ENCODE measurements at places on chromosomes 11 and 22. TPM values are rescaled to one million over a fixed set of nuclear protein-coding genes. Genes with fewer than 3 reads are reported as not detected.

UPB1 gene
- not detected for total RNA-seq

CCDC134 gene
- 3.3 TPM for total RNA-seq

TSPO gene
- total RNA-seq = 224 TPM

KRTAP5-10 gene
- not detected for total RNA-seq

KRTAP5-11 gene
- not detected for total RNA-seq

FAM227A gene
- total RNA-seq = 0.75 TPM

PDE2A gene
- total RNA-seq = 2.3 TPM

SCGB1A1 gene
- total RNA-seq = not detected

PATE4 gene
- not detected for total RNA-seq

FGF19 gene
- 0.05 TPM for total RNA-seq

C1QTNF4 gene
- total RNA-seq = not detected

THY1 gene
- 18.8 TPM for total RNA-seq

NAA40 gene
- total RNA-seq = 19.1 TPM

TMPRSS4 gene
- not detected for total RNA-seq

DGCR8 gene
- total RNA-seq = 20.2 TPM

CSRP3 gene
- total RNA-seq = not detected

LRRC75B gene
- total RNA-seq = 8.4 TPM

CDKN1C gene
- 7.3 TPM for total RNA-seq

SYT13 gene
- total RNA-seq = 5.8 TPM

CLTCL1 gene
- 5.8 TPM for total RNA-seq

BRSK2 gene
- 6.3 TPM for total RNA-seq

CNTN5 gene
- total RNA-seq = not detected

FGF4 gene
- not detected for total RNA-seq

FBXO3 gene
- total RNA-seq = 28.1 TPM

RAB39A gene
- total RNA-seq = 0.36 TPM

MS4A7 gene
- not detected for total RNA-seq

MMP1 gene
- total RNA-seq = 0.73 TPM

EIF3M gene
- 478 TPM for total RNA-seq

NRIP3 gene
- total RNA-seq = 0.60 TPM

GPR83 gene
- total RNA-seq = 0.07 TPM

RFPL1 gene
- not detected for total RNA-seq

TMEM86A gene
- total RNA-seq = 0.38 TPM

GAL3ST3 gene
- not detected for total RNA-seq

SEC14L3 gene
- not detected for total RNA-seq

PARVG gene
- total RNA-seq = not detected

PRCP gene
- 52.4 TPM for total RNA-seq

ASRGL1 gene
- 14.3 TPM for total RNA-seq

NAALAD2 gene
- total RNA-seq = not detected

TRPM5 gene
- not detected for total RNA-seq

TSGA10IP gene
- total RNA-seq = not detected

KRTAP5-9 gene
- not detected for total RNA-seq

SLC5A1 gene
- total RNA-seq = not detected

PDXP gene
- 16.5 TPM for total RNA-seq

FAT3 gene
- 0.53 TPM for total RNA-seq
